ENCODE measurements at places on chromosomes 2 and 18.

- DNase-seq = peak; percentile 44
These were observed 15.8 kb downstream of the M1AP start for GRCh38 chr2:74632209-74632938.

- no peak for DNase-seq
These were observed 37.4 kb upstream of the ALPP start for GRCh38 chr2:232341061-232341738.

DNA sequence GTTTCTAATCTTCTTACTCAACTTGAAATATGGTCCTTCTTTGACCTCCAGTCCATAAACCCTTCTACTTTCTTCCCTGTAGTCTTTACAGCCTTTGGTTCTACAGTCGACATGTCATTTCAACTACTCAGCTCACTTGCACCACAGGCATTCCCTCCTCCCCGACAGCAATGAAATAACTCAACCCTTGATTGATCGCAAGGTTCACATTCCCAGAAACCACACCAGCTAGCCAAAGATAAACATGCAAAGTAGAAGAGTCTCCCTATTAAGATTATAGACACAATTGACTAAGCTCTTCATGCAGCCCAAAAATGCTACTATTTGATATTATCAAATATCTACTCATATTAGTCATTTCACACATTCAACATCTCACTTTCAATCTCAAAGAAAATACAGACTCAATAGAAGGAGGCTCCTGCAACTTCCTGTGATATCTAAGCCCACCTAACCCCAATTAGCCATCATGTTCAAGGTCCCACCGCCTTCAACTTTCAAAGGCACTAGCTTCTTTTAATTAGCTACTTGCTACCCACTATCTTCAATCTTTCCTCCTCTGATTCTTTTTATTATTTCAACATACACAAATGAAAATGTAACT, 50.8 kb downstream of the RTTN start:
- no peak for DNase-seq

DNA sequence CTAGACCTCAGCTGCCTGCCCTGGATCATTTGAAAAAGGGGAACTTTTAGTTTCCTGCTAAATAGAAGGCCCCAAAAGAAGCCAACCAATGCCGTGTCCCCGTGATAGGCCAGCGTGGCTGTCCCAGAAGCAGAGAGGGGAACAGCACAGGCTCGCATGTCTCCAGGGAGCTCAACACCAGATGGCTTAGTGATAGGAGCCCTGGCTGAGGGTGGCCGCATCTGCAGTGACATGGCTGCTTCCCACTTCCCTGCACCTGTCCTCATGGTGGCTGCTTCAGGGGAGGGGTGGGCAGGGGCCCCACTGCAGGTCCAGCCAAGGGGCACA, 79.6 kb downstream of the MBP start:
- DNase-seq = no peak

DNA sequence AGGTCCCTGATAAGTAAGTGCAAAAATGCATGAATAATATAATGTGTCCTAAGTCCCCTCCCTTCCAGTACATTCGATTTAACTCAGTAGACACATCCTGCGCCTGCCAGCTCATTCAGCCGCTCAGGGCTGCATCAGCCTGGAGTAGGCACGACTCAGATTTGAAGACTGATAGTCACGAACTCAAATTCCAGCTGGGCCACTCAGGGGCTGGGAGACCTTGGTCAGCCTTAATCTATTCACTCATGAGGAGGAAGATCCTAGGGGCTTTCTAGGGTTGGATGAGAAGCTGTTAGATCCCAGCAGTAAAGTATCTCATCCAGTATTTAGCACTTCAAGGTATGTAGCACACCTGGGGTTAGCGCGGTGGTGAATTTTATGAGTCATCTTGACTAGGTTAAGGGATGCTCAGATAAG, 98.9 kb upstream of the ODC1 start:
- no peak for DNase-seq

DNA sequence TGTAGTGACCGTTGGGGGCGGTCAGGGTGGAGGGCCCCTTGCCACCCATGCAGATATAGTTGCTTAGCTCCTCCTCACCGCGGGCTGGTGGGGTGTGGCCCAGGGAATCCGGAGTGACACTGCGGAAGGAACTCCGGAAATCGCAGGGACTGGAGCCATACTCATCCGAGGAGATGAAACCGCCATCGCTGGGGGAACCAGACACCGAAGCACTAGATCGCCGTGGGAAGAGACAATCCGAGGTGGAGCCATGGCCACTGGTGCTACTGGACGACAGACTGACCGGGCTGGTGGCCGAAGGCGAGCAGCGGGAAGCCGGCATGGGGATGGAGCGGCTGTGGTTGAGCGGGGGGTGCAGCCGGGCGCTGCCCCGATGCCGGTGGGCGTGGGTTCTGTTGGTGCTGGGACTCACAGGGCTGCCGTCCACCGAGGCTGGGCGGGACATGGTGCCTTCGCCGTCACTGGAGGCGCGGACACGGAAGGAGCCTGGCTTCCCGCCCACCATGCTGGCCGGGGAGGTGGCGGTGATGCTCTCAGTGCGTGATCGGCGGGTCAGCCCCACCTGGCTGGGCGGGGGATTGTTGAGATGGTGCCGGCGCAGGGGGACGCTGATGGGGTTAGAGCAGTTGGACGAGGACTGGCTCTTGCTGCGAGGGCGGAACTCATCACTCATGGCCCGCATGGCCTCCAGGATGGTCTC, 2.2 kb downstream of the IRS1 start:
- no peak for DNase-seq

- no peak for DNase-seq
These were observed 258.4 kb downstream of the CD226 start for GRCh38 chr18:69689121-69689759.

- DNase-seq = no peak
These were observed 182.6 kb downstream of the ZNF804A start for GRCh38 chr2:184780944-184781343.

GRCh38 chr2:127410871-127411652, 7.2 kb upstream of the PROC start:
- no peak for DNase-seq

DNA sequence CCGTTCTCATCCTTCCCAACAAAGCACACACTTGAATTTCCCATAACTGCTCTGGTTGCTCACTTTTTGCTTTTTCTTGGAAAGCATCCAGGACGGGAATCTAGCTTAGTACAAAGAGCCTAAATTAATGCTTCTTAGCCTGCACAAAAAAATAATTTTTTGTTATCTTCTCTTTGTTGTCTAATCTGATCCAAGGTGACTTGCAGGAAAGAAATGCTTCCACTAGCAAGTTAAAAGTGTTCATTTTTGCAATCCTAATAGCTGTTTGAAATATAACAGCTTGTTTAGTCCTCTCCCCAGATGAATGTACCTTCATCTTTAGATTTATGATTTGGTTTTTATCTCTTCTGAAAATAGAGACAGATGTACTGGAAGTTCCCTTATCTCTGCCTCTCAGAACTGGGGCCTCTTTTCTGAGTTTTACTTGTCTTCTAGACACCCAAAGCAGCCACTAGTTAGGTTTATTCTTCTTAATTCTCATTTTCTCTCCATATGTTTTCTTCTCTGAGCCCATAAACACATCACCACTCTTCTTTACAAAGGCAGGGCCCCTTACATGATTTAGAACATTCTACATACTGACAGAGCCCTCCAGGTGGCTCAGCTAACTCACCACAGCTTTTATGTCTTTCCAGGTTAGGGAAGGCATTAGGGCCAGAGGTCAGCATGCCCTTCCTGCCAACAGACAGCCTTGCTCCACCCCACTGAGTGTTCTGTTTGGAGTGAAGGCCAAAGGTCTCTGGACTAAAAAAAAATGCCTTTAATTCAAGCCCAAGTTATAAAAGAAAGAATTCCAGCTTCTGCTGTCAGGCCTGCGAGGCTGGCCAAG, 74.7 kb upstream of the MAP4K3 start:
- DNase-seq = no peak

DNA sequence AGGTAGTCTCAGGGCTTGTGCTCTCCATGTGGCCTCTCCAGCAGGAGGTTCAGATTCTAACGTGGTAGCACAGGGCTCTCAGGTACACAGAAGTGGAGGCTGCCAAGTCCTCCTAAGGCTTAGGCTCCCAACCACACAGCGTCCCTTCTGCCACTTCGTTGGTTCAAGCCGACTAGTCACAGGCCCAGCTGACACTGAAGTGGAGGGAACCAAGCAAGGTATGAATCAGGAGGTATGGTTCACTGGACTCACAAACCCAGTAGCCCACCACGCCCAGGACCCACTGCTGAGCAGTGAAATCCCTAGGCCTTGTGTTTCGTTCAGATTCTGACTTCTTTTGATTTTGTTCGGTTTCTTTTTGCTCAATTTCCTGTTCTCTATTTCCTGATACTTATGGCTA, 46.0 kb upstream of the SEC11C start:
- no peak for DNase-seq

- DNase-seq = no peak
These were observed 87.3 kb upstream of the PPP1CB start for GRCh38 chr2:28664120-28664842.

- no peak for DNase-seq
These were observed 15.7 kb downstream of the PROKR1 start for GRCh38 chr2:68659081-68659480.

GRCh38 chr2:98280376-98281102, 65.7 kb upstream of the CNGA3 start:
- no peak for DNase-seq

DNA sequence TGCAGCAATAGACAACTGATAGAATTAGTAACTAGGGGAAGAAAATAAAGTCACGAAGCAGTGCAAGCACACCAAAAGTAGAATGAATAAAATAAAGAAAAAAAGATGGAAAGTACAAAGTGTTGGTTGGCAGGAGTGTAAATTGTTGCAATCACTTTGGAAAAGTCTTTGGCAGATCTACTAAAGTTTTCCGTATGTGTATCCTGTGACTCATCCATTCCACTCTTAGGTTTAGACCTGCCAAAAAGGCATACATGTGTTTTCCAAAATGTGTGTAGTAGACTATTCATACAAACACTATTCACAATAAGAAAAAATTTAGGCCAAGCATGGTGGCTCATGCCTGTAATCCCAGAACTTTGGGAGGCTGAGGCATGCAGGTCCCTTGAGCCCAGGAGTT, 282.1 kb upstream of the FSIP2 start:
- no peak for DNase-seq

DNA sequence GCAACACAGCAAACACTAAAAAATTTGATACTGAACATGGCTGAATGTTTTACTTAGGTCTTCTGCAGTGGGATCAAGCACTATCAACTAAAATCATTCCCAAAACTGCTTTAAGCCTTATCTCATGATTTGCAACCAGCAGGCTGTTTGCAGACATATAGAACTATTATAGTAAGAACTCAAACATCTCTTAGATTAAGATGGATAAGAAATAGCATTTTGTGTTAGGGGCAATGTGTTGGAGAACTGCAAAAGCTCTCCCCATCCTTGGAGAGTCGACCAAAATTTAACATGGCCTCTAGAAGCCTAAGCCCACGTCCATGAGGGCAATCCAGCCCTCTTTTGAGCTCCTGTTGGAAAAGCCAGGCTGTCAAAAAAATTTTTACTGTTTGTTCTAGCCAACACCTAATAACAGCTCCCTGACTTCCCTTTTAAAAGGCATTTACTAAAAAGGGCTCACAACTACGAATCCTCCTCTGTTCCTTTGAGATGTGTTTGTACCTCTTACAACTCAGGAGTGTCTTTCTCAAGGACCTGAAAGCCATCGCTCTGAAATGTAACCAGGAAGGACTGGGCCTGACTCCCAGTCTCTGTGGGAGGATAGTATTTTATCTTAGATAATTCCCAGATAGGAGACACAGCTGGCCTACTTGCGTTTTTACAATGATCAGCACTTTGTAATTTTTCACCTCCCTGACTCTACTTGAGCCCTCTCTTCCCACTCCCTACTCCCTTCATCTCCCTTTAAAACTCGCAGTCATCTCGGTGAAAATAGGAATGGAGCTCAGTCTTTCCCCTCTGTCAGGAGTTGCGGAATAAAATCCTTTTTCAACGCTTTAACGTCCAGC, 1.4 kb downstream of the KRCC1 start:
- no peak for DNase-seq

- DNase-seq = no peak
These were observed 25.0 kb downstream of the MPPE1 start for GRCh38 chr18:11883153-11883552.

DNA sequence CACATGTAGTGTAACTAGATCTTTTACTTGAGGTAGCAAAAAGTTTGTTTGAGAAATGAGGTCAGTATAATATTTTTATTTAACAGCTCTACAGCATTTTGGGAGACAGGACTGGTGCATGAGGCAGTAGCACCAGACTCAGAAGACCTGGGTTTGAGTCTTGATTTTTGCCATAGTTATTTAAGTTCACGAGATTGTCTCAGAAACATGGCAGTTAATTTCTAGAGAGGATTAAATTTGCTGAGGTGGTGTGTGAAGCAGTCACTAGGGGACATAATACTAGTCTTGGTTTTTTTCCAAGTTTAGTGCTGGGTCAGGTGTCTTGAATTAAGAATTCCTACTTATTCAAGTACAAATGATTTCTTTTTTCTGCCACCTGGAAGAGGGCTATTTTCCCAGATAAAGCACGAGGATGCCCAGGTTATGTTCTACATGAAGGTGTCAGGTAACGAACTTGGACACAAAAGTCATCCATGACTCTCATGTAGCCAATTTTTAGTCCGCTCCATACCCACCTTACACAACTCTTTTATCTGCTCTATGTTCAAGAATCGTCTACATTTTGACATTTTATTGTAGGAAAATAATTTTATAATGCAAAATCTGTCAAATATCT, 1.4 kb downstream of the MARCHF7 start:
- no peak for DNase-seq

- DNase-seq = no peak
These were observed 53.1 kb upstream of the NRP2 start for GRCh38 chr2:205629091-205629776.

- DNase-seq = no peak
These were observed 194.8 kb upstream of the ACVR2A start for GRCh38 chr2:147649998-147650397.

GRCh38 chr2:238224356-238225035, 15.3 kb downstream of the HES6 start:
- no peak for DNase-seq

GRCh38 chr2:218807626-218808025, 24.0 kb downstream of the PRKAG3 start:
- no peak for DNase-seq

DNA sequence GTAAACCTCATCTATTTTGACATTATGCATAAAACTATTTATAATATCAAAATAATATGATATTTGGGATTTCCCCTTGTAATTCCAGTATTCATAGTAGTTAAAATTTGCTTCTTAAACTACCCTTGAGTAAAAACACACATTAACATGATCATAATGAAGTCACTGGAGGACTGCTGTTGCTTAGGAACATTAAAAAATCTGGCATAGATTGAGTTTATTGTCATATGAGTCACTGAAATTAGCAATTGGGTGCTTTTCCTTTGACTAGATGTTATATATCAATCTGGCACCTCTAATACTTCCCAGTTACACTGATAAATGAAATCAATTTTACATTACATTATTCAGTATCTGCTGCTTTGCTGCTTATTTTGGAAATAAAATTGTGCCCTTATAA, 57.0 kb upstream of the ZC3H15 start:
- DNase-seq = no peak

- no peak for DNase-seq
These were observed 109.2 kb upstream of the VRK2 start for GRCh38 chr2:57937456-57937855.
